RWPE1 (cell line): ENCODE measurements at places on chromosomes 7 and 10.

DNA sequence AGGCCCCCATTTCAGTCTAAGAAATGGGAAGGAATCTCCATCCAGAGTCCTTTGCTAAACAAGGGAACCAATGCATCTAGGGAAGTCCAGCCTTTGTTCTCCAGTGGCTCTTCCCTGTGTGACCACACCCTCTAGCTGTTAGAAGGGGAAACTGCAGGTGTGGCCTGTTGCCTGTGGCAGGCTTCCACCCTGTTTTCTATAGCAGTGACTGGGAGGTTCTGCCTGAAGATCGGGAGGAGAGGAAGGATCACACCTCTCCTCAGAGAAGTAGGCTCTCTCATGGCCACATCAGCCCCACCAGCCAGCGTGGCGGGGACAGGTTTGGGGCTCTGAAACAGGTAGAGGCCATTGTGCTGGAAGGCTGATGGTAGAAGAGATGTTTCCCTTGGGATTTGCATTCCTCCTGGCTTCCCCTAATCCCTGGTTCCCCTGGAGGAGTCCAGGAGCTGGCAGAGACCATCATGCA lies 47.7 kb upstream of the TRIM8 start:
- DNase-seq = peak; percentile 84

GRCh38 chr10:16820421-16820820 lies 3.2 kb upstream of the RSU1 start:
- no peak for DNase-seq

DNA sequence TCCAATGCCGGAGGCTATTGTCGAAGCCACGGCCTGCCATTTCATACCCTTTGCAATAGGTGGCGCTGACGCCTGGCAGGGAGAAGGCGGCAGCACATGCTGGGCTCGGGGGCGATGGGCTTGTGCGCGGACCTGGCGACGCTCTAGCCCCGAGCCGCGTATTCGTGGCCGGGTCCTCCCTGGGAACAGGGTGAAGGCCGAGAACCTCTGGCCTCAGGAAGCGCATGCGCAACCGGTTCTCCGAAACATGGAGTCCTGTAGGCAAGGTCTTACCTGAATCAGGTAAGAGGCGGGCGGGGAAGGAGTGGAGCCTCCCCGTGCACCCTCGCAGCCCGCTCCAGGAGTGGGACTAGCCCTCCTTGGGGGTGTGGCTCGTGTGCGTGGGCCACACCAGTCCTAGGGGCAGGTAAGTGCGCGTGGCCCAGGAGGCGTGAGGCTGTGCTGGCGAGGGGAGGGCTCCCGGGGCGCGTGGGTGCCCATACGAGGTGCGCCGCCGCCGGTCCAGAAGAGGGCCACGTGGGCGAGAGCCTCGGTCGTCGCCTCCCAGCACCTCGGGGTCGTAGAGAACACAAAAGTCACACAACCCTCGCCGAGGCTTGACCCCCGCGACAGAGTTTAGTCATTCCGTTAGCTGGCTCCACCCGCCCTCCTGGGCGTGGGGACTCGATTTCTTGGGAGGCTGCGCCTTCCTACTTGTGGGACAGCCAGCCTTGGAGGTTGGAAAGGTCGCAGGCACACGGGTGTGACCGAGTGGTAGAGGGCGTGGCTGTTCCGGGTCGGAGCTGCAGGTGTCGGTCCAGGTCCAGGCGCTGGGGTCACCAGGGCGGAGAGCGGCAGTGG lies 5.6 kb upstream of the MEST start:
- peak; percentile 64 for DNase-seq

- no peak for DNase-seq
Measured at GRCh38 chr10:34031400-34031799, 696.9 kb upstream of the NRP1 start.

DNA sequence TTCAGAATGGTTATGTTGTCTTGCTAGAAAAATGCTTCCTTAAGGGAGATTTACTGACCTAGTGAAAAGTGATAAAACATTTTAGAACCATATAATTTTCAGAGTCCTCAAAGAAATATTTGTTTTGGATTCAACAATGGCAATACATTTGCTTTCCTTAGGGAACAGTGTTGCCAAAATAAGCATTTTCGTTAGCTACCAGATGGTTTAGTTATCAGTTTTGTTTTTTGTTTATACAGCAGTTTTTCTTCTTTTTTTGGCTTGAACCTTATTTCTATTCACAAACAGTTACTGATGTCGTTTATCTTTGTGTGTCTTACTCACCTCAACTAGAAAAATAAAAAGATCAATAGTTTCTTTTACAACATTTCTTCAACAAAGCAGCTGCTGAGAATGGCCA lies 48.6 kb downstream of the EXOC4 start:
- DNase-seq = no peak

DNA sequence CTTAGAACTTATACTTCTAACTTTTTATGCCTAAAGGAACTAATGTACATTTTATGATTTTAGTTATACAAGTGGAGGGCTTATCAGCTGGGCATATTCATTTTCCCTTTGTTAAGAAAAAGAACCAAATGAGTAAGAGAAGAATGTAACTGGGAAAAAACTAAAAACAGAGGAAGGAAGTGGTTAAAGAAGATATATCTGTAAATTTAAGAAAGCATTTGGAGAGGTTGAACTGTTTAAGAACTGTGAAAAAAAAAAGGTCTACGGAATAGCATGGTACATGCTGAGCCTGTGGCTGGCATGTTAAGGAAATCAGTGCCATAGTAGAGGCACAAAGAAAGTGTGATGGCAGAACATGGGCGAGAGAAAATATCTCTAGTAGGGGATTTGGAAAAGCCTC lies 6.2 kb downstream of the MDFIC start:
- DNase-seq = no peak

- DNase-seq = no peak
Measured at GRCh38 chr10:14062528-14063260, 268.0 kb downstream of the FRMD4A start.

- DNase-seq = no peak
Measured at GRCh38 chr10:58637352-58637751, 124.7 kb downstream of the BICC1 start.

DNA sequence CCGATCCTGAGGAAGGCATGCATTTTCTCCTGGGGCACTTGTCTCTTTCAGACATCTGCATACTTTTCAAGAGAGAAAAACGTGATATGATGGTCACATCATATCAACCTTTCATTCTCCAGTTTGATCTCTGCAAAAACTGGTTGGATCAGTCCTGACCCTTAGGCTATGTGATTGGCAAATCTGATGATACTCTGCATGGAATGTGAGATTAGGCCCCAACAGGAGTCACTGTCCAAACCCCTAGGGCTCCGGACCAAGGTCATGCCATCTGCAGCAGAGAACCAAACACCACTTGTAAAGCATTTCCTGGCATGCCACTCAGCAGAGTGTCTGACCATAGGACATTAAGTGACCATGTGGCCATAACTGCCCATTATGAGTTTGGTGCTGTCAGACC lies 8.6 kb downstream of the GCK start:
- no peak for DNase-seq

GRCh38 chr10:118793545-118793944 lies 38.8 kb upstream of the CACUL1 start:
- DNase-seq = peak; percentile 14
